Hepatocyte (in vitro differentiated cells): ENCODE measurements at places on chromosomes 4 and X. TPM values are rescaled to one million over a fixed set of nuclear protein-coding genes. Genes with fewer than 3 reads are reported as not detected.
A peak's percentile ranks its signal among the peaks of the same experiment; 100 is the strongest.

GRCh38 chr4:136763919-136764318 lies 768.4 kb downstream of the PCDH18 start:
- no peaks in the 10 kb centered on the region for H3K36me3 ChIP-seq
- no peak for DNase-seq
- no peak overlapping the region for H3K27ac ChIP-seq
- no peaks in the 10 kb centered on the region for H3K4me1 ChIP-seq
- no peak overlapping the region for H3K4me3 ChIP-seq

- no peaks in the 10 kb centered on the region for H3K27me3 ChIP-seq
- H3K4me1 ChIP-seq: no peaks in the 10 kb centered on the region
- no peaks in the 10 kb centered on the region for H3K36me3 ChIP-seq
- H3K4me3 ChIP-seq: no peak overlapping the region
These were observed 65.6 kb downstream of the CDKL5 start for GRCh38 chrX:18490806-18491555.

DNA sequence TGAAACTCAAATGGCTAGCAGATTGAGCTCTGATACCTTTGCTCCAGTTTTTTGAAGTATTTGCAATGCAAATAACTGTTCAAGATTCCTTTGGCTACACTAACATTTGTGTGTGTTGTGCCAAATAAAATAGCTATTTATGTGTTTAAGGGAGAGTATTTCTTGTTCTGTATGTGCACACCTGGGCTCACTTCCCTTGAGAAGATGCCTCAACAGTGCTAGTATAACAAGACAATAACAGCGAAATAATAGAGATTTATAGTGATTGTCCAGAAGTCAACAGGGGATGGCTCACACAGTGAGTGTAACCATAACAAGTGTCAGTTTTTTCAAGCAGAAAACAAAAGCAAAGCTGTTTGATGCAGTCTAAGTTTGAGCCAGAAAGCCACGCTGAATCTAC lies 460.5 kb downstream of the CENPC start:
- H3K4me1 ChIP-seq: no peaks in the 10 kb centered on the region
- H3K4me3 ChIP-seq: no peak overlapping the region
- no peak overlapping the region for H3K27ac ChIP-seq
- H3K27me3 ChIP-seq: no peaks in the 10 kb centered on the region
- DNase-seq: no peak
- H3K36me3 ChIP-seq: no peaks in the 10 kb centered on the region

- H3K27ac ChIP-seq: no peak overlapping the region
- H3K27me3 ChIP-seq: no peaks in the 10 kb centered on the region
- DNase-seq: no peak
- H3K4me1 ChIP-seq: no peaks in the 10 kb centered on the region
- H3K36me3 ChIP-seq: no peaks in the 10 kb centered on the region
These were observed 707.5 kb upstream of the ACTRT1 start for GRCh38 chrX:128759745-128760144.

CHIC2 gene
- polyA plus RNA-seq: 51.3 and 61.8 TPM in 2 replicates

TMPRSS11F gene
- 0.50 TPM in 1 of 2 replicates, not detected in the other for polyA plus RNA-seq

DCAF4L1 gene
- polyA plus RNA-seq: not detected in 2 replicates

GRCh38 chr4:142112451-142112850 lies 476.1 kb downstream of the IL15 start:
- no peak overlapping the region for H3K27ac ChIP-seq
- H3K4me1 ChIP-seq: no peaks in the 10 kb centered on the region
- H3K36me3 ChIP-seq: no peaks in the 10 kb centered on the region
- DNase-seq: no peak

DNA sequence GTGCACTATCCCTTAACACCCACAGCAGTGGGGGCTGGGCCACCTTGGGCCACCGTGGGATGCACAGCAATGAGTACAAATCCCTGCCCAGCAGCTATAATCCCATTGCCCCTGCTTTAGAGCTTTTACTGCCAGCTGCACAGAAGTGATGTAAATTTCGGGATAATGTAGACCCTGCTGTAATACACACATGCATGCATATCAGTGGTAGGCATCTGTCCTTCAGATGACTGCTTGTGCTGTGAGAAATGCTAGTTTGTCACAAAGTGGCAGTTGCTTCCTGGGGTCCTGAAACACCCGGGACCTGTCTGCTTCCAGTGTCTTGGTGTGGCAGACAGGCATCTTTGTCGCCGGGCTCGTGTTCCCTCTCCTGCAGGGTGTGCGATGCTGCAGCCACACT lies 14.1 kb downstream of the NSG1 start:
- H3K4me1 ChIP-seq: no peaks in the 10 kb centered on the region
- H3K27ac ChIP-seq: no peak overlapping the region
- H3K4me3 ChIP-seq: no peak overlapping the region
- H3K36me3 ChIP-seq: no peaks in the 10 kb centered on the region
- no peak for DNase-seq

PI4K2B gene
- 11.8 and 12.6 TPM in 2 replicates for polyA plus RNA-seq

SGMS2 gene
- polyA plus RNA-seq: 28.7 and 33.1 TPM in 2 replicates

TMPRSS11A gene
- polyA plus RNA-seq: 0.07 TPM in 1 of 2 replicates, not detected in the other

- no peaks in the 10 kb centered on the region for H3K36me3 ChIP-seq
- no peaks in the 10 kb centered on the region for H3K4me1 ChIP-seq
- H3K4me3 ChIP-seq: no peak overlapping the region
These were observed 38.4 kb downstream of the GPRIN3 start for GRCh38 chr4:89269121-89269666.

GRCh38 chr4:164383358-164384220 lies 370.3 kb upstream of the SMIM31 start:
- H3K27ac ChIP-seq: no peak overlapping the region
- DNase-seq: peak; percentile 81
- H3K4me1 ChIP-seq: peaks cover 3% of the 10 kb centered on the region
- no peaks in the 10 kb centered on the region for H3K36me3 ChIP-seq
- peak overlapping the region; percentile 64 for H3K4me3 ChIP-seq

CDKL5 gene
- polyA plus RNA-seq: 6.5 and 7.6 TPM in 2 replicates

DNA sequence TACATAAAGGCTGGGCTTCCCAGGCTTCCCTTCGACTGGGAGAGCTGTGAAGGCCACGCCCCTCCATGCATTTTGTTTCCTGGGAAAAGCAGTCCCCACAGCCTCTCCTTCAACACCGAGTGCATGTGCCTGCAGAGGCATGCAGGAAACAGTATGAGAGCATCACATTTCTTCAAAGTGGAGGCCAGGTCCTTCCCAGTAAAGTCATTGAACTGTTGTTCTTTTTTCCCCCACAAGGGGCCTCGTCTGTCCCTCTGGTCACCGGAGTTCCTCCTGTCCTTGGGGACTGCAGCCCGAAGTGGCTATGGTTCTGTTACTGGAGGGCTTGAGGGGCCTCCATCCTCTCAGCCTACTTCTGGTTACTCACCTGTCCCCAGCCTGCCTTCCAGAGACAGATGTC lies 56.0 kb downstream of the RAI2 start:
- no peaks in the 10 kb centered on the region for H3K4me1 ChIP-seq
- H3K27ac ChIP-seq: no peak overlapping the region
- no peak for DNase-seq
- H3K36me3 ChIP-seq: no peaks in the 10 kb centered on the region

GRCh38 chr4:10237131-10237530 lies 120.5 kb upstream of the WDR1 start:
- no peak overlapping the region for H3K4me3 ChIP-seq
- H3K36me3 ChIP-seq: no peaks in the 10 kb centered on the region
- H3K27me3 ChIP-seq: no peaks in the 10 kb centered on the region
- no peaks in the 10 kb centered on the region for H3K4me1 ChIP-seq
- no peak overlapping the region for H3K27ac ChIP-seq

DNA sequence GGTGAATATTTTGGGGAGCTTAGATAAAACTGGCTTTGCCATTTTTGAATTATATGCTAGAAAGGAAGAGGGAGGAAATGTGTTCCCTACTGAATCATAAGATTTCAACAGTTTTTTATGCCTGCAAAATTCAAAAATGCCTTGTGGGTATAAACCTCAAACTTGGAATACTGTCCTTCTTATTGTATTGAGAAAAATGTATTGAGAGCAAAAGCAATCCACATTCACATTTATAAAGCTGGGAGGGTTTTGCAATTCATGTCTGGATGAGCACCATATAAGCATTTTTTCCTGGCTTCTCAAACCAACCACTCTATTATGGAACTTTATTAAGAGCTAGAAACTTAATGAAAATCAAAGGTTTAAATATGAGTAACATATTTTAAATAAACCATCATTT lies 289.8 kb downstream of the PCDH7 start:
- no peak overlapping the region for H3K4me3 ChIP-seq
- no peaks in the 10 kb centered on the region for H3K27me3 ChIP-seq
- H3K4me1 ChIP-seq: no peaks in the 10 kb centered on the region
